ENCODE measurements at places on chromosomes 11 and 22.

GRCh38 chr11:114115451-114115928 lies 56.0 kb downstream of the ZBTB16 start:
- DNase-seq: no peak

DNA sequence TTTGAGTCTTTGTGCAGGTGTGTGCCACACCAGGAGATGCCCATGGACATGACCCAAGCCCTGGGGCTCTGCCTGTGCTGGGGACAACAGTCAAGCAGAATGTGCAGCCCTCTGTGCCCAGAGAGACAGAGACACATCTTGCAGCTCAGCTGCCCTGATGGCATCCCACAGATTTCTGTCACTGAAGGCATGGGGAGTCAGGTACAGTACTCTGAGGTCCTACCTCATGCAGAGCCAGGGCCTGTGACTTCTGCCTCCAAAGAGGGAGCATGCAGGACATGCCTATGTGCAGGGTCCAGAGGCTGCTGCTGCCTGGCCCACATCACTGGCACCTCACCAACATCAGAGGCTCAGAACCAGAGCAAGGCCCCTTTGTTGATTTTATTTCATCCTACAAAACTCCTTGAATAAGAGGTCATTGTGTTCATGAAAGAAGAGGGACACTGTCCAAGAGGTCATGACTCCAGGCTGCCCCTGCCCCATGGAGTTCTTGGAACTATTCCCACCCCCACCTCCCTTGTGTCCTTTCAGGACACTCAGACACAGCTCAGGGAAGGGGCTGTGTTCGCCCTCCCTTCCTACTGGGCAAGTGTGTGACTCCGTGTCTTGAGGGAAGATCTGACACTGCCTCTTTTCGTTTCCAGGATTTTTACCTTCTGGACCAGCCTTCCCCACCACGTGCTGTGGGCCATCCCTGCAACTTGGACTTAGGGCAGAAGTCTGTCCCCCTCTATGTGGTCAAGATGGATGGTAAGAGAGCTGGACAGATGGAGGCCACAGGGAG lies 62.3 kb downstream of the BTG4 start:
- no peak for DNase-seq

DNA sequence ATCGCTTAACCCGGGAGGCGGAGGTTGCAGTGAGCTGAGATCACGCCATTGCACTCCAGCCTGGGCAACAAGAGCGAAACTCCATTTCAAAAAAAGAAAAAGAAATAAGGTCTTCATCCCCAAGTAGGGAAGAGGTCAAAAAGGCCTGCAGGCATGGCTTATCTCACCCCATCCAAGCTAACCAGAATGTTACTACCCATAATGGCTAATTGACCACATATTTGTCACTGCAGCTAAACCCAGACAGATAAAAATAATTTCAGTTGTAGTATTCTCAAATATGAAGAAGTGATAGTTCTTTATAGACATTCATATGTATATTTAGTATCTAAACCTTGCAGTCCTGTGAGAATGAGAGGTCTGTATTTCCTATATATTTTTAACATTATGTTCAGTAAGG lies 17.8 kb downstream of the PIWIL4 start:
- DNase-seq: no peak

GRCh38 chr11:70854201-70854600 lies 398.2 kb downstream of the SHANK2 start:
- no peak for DNase-seq

DNA sequence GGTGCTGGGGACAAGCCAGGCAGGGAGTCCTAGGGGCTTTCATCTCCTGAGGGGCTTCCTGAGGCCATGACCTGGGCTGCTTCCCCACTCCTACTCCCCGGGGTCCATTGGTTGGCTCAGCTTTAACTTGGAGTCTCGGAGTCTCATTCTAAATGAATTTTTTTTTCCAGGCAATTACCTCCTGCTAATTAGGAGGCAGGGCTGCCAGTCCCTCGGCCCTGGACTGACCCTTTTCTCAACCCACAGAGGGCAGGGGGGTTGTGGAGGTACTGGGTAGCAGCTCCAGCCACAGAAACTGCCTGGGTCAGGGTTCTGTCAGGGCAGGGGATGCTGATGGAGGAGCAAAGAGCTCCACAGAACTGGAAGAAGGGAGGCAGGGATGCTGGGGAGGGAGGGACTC lies 11.9 kb downstream of the SYT7 start:
- no peak for DNase-seq

- no peak for DNase-seq
Observed at GRCh38 chr11:134913391-134913790, 501.3 kb upstream of the B3GAT1 start.

DNA sequence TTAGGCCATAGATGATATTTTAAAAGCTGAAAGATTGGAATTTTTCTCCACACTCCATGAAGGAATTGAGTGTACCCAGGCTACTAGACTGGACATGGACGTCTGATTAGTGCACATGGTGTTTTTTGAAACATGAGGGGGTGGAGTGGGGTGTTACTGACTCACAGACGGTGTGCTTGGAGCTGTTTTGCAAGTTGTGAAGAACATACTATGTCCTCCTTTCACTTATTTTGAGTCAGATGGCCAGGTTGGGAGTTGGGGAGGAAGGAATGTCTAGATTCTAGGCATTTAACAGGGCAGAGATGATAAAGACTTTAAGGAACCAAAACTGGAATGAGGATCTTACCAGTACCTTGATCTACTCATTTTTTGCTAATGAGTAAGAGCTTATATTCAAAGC lies 158.1 kb upstream of the MTNR1B start:
- DNase-seq: no peak

DNA sequence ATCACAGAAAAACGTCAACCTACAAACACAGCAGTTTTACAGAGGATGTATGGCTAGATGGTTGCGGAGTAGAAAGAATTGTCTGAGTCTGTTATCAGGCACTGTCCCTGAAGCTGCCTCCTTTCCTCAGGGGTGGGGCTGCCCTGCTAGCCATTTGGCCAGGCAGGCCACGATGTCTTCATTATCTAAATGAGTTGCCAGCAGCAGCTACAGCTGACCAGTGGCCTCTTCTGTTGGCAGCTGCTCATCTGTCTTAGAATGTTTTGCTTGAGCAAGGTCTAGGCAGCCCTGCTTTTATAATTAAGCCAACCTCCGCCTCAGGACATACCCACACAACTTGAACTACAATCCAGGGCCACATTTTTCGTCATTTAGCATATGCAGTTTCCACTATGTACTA lies 17.5 kb downstream of the SLC6A5 start:
- no peak for DNase-seq

GRCh38 chr11:113305440-113306336 lies 8.7 kb upstream of the TTC12 start:
- peak; percentile 9 for DNase-seq

DNA sequence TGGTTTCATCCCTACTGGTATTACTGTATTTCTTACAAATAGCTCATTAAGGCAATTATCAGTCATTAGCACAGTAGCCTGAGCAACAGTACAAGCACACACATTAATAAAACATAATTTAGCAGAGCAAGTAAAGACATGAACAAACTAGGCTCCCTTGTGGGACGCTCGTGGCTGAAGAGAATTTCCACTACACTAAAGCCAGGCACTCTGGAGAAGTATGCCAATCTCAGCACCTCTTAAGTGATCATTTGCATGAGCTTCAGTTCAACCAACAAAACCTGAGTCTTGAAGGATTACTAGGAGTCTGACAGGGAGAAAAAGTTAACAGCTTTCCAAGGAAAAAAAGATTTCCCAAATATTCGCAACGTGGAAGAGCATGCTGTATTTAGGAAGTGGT lies 109.1 kb downstream of the LARGE1 start:
- no peak for DNase-seq

GRCh38 chr22:42444077-42444904 lies 12.1 kb upstream of the NFAM1 start:
- DNase-seq: peak; percentile 65

DNA sequence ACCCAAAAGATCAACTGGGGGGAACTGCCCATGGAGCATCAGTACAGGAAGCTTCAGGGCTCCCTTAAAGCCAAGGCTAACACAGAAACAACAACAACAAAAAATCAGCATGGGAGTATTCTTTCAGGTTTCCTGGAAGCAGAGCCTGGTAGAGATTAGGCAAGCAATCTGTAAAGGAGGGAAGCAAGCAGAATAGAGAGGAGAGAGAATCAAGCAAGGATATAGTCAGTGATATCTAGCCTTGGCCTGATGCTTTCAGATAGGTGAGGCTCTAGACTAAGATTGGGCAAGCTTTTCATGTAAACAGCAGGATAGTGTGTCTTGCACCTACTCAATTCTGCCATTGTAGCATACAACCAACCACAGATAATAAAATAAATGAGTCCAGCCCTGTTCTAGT lies 44.4 kb upstream of the FAT3 start:
- no peak for DNase-seq

- DNase-seq: no peak
Observed at GRCh38 chr11:65960824-65961266, 689 bp upstream of the SART1 start.

GRCh38 chr11:16897470-16898061 lies 116.6 kb downstream of the PLEKHA7 start:
- no peak for DNase-seq

GRCh38 chr11:2702771-2703362 lies 3.1 kb upstream of the KCNQ1OT1 start:
- no peak for DNase-seq

GRCh38 chr11:107675902-107676301 lies 36.0 kb downstream of the SLN start:
- no peak for DNase-seq

DNA sequence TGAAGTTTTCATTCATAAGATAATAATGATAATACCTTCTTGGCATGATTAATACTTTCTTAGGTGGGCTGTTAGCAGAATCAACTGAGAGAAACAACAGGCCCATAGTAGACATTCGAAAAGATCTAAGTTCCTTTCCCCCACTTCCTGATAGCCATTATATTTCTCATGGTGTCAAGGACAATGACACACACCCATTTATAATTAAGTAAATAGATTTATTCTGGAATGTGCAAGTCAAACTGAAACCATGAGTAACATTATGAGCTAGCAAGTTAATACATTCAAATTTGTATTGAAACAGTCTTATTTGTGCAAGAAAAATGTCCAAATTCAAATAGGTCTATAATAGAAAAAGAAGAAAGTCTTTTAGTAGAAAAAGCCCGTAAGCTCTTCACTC lies 301.1 kb downstream of the GUCY1A2 start:
- DNase-seq: no peak

- peak; percentile 49 for DNase-seq
Observed at GRCh38 chr11:61587951-61588727, 7.3 kb upstream of the SYT7 start.

DNA sequence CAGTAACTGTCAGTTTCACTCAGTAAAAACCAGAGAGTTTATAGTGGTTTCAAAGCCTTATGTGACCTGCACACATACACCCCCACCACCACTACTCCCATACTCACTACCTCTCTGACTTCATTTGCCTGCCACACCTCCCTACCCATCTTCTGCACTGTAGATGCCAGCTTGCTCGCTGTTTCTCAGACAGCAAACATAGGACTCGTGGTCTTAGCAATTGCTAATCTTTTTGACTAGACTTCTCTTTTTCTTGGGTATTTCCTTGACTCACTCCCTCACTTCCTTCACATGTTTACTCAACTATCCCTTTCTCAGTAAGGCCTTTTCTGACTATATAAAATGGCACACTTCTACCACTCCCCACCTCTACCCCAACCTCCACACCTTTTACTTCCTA lies 27.8 kb downstream of the CEP295 start:
- no peak for DNase-seq

DNA sequence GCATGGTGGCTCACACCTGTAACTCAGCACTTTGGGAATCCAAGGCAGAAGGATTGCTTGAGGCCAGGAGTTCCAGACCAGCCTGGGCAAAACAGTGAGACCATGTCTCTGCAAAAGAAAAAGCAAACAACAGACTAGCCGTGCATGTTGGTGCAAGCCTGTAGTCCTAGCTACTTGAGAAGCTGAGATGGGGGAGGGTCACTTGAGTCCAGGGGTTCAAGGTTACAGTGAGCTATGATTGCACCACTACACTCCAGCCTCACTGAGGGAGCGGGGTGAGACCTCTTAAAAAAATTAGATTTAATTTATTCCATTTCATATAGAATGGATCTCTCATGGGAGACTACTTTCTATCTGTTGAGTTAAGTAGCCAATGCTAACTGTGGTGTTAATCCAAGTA lies 50.4 kb downstream of the DDX10 start:
- DNase-seq: no peak

- DNase-seq: no peak
Observed at GRCh38 chr11:36492724-36493304, 17.3 kb downstream of the TRAF6 start.

DNA sequence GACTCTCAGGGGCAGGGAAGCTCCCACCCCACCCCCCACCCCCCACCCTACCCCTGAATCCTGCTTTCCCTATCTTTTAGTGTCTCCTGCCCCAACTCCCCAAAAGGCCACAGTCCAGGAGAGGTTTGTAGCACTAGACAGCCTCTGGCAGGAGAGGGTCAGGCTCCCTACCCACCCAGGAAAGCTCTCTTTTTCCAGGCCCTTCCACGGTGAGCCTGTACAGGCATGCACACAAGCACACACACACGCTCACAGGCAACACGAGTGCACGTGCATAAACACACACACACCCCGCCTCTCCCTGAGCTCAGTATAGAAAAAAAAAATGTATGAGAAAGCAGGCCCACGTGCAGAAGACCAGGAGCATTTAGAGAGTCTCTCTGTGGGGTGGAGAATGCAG lies 414.0 kb downstream of the MN1 start:
- no peak for DNase-seq

DNA sequence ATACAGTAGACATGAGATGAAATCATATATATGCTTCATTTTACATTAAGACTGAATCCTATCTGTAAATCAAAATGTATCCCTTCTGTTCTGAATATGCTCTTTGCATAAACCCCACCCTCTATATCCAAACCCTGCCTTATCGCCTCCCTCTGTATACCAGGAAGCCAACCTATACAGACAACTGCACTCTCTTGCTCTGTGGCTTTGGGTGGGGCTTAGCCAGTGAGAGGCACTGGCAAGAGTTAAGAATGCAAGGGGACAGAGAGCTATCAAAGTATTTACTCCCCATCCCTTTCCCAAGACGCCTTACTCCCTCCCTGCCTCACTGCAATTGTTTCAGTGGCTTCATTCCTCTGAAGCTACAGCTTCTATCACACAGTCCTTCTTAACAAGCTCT lies 309.8 kb downstream of the TTC28 start:
- DNase-seq: no peak

- no peak for DNase-seq
Observed at GRCh38 chr22:43755452-43755851, 56.7 kb downstream of the EFCAB6 start.
